ENCODE measurements at places on chromosomes 2 and 18. TPM values are rescaled to one million over a fixed set of nuclear protein-coding genes. Genes with fewer than 3 reads are reported as not detected.

- no peak for DNase-seq
Measured at GRCh38 chr2:189849550-189849949, 65.3 kb downstream of the PMS1 start.

- no peak for DNase-seq
Measured at GRCh38 chr2:100747996-100748615, 71.8 kb upstream of the NPAS2 start.

Gene PROKR1
- total RNA-seq, result not detected

DNA sequence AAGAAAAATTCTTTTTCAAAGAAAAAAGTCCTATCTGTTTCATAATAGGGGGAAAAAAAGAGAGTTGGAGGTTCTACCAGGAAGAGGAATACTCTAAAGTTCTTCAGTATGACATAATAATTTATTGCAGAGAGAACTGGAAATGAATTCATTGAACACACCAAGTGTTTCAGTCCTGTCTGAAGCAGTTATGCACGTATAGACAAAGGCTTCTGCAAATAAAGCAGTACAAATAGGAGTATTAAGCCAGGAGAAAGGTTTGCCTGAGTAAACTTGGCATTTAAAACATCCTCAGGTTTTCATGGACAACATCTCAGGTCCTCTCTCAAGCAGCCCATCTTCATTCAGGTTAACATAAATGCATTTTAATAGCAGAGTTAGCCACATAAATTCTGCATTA is 141.6 kb downstream of the CCDC148 start:
- DNase-seq, result no peak

Gene ABCG5
- total RNA-seq, result not detected

DNA sequence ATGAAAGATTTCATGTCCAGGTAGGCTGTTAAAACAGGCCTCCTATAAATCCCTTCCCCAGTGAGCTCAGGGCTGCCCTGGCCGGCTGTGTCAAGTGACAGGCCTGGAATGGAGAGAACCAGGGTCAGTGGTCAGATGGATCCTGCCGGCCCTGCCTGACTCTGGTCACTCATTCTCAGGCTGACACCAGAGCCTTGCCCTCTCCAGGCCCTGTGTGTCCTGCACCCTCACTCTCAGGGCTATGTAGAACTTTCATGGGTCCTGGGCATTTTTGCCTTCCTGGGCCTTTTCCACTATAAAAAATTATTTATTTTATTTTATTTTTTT is 82.0 kb upstream of the RGPD5 start:
- no peak for DNase-seq

Gene LHCGR
- not detected for total RNA-seq

DNA sequence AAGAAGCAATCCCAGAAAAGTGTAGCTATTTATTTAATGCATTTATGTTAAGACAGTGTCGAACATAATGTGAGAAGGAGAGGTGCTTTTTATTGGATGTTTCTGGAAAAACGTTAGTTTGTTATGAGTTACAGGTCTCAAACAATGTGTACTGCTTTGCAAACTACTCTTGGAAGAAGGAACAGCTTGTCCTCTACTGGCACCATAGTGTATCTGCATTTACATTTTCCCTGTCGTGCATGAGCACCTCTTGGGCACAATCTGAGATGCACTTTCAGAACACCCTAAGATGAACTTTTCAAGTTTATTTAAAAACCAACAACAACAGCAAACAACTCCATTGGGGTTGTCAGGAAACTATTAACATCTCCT is 22.8 kb downstream of the CCNYL1 start:
- DNase-seq, result no peak

All from Daoy (cell line).